ENCODE measurements at places on chromosomes 5 and 9. TPM values are rescaled to one million over a fixed set of nuclear protein-coding genes. Genes with fewer than 3 reads are reported as not detected.

ADCY2 gene
- polyA plus RNA-seq = 6.3 TPM

ELAVL2 gene
- polyA plus RNA-seq = 3.7 TPM

CSNK1A1 gene
- 190 TPM for polyA plus RNA-seq

TMED9 gene
- 148 TPM for polyA plus RNA-seq

ZNF879 gene
- 8.7 TPM for polyA plus RNA-seq

SIMC1 gene
- polyA plus RNA-seq = 19.5 TPM

ADGRV1 gene
- polyA plus RNA-seq = 8.4 TPM

CCDC152 gene
- 10.5 TPM for polyA plus RNA-seq

All from renal cortex interstitium (tissue), 15 donors.